ENCODE measurements at places on chromosomes 6 and 20.

DNA sequence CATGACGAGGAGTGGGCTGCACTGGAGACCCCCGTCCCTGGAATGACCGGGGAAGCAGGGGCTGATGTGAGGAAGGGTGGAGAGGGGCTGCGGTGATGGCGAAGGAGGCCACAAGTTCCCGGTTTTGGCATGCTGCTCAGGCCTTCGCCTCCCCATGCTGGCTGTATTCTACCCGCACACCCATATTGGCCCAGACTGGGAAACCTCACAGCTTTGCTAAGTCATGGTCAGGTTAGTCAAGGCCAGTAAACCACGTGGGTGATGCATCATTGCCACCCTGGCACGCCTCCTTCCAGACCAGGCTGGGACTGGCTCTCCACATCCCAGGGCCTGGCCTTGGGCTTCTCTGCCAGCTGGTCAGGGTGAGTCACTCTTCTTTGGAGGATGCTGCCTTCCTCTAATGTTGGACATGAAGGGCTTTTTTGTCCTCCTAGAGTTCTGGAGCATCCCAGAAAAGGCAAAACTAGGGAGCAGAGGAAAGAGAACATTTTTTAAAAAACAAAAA lies 53.8 kb downstream of the PCNA start:
- peak; percentile 61 for DNase-seq

- DNase-seq: no peak
These were observed 9.2 kb downstream of the KCNG1 start for GRCh38 chr20:51013577-51014330.

DNA sequence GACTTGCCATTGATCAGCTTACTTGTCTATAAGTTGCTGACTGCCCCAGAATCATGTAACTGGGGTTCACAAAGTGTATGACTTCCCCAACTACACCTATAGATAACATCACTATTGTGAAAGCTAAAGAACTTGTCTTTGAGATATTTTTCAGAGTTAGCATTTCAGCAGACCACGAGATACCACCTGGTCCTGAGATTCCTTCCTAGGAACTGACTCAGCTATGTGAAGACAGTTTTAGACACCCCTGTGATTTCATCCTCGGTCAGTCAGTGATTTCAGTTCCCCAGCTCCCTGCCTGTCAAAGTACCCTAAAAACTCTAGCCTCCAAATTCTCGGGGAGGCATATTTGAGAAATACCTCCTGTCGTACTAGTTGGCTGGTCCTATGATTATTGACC lies 62.4 kb downstream of the TXNDC5 start:
- no peak for DNase-seq

- DNase-seq: no peak
These were observed 14.1 kb upstream of the SPDEF start for GRCh38 chr6:34570066-34570833.

DNA sequence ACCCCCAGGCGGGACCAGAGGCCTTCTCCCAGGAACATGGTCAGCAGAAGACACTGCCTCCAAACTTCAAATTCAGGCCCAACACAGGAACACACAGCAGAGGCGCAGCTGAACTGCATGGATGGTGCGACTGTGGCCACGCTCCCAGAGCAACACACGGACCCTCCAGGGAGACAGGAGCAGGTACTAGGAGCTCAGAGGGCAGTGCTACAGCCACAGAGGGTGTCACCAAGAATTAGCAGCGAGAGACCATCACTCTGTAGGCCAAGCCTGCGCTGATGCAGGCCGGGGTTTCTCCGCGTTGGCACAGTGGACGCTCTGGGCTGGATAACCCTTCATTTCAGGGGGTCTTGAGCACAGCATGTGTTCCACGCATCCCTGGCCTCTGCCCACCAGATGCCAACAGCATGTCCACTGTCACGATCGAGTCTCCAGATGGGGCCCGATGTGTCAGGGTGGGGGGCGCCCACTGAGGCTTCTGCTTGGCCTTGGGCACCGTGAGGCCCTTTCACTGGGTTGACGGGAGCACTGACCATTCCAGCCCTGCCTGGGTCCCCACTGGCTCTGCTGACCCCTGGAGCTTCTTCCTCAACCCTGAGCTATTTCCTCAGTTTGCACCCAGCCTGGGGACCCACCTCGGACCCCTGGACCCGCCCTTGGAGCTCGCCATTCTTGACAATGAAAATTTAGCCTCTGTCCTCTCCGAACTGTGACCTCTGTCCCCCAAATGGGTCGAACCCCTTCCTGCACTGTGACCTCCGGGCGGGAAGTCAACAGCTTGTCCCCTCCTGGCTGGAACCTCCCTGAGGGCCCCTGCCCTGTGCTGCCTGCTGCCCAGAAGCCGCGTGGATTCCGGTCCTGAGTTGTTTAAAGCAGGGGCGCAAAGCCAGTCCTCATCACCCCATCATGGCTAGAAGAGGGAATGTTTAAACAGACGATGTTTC lies 239.4 kb downstream of the DLL1 start:
- no peak for DNase-seq

- DNase-seq: no peak
These were observed 141.0 kb upstream of the MLN start for GRCh38 chr6:33944686-33945411.

GRCh38 chr6:106110164-106110826 lies 24.2 kb downstream of the PRDM1 start:
- no peak for DNase-seq

DNA sequence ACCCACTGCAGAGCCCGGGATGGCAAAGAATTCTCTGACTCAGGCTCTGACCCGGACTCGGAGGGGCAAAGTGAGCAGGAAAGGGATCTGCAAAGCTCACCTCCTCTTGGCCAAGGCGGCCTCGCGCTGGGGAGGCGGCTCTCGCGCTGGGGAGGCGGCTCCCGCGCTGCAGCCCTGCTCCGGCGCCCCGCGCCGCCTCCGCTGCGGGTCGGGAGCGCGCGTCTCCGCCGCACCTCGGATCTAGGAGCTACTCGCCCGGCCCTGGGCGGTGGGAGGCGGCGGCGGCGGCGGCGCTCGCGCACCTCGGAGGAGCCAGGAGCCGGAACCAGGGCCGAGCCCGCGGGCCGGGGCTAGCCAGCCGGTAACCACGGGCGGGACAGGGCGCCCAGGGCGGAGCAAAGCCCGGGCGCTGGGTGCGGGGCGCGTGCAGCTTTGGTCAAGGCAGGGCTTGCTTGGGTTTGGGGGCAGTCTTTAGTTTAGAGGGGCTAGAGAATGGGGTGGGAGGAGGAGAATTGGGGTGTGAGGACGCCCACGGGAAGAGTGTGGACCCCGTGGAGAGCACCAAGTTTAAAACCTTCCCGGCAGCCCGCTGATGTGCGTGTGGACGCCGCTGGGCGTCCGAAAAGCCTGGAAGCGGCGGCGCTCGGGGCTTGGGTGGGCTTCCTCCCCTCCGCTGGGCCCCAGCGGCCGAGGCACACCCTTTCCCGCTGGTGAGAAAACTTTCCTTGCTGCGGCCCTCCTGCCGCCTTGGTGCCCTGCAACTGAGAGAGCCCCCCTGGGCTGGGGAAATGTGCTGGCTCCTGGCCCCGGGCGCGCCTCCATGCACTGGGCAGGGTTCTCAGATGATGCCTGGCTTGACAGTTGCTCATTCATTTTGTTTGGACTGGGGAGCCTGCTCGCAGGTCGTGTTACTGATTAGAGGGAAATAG lies at the start of gene MRAP2:
Gene MRAP2, plus strand, starts transcription at position 250 of the 929 bp plus-strand sequence. CDS start 21,547 bp downstream, outside the sequence.
- no peak for DNase-seq

- no peak for DNase-seq
These were observed 45.1 kb downstream of the OGFRL1 start for GRCh38 chr6:71333697-71334096.

- no peak for DNase-seq
These were observed 522.5 kb downstream of the EPM2A start for GRCh38 chr6:145212813-145213212.

DNA sequence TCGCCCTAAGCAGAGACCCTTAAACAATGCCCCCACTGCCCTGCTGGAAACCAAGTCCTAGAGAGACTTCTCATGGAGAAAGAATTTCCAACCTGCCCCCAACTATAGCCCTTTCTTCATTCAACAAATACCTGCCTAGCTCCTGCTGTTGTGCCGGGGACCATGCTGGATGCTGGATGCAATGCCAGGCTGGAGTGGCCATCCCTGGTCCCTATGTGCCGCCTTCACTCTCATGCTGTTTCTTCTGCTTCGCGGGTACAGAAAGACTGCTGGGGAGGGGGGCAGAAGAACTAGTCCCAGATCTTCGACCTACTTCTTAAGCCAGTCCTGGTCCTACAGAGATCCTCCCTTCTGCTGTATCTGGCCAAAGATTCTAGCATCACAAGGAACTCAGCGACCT lies 3.4 kb downstream of the MDGA1 start:
- DNase-seq: no peak

DNA sequence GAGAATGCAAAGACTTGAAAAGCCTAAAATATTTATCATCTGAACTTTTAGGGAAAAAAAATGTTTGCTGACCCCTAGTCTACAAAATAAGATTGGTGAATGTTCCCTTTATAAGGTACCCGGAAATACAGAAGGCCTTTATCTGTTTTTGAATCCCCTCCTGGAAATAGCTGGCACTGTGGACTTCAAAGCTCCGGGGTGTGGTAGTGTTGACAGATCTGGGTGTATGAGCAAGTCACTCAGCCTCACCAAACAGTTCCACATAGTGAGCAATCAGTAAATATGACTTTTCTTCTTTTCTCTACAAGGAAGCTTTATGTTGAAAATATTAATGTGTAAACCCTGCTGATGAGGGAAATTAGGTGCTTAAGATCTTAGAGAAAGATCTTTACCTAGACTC lies 29.2 kb upstream of the HTR1B start:
- DNase-seq: no peak

- no peak for DNase-seq
These were observed 101.3 kb downstream of the MYB start for GRCh38 chr6:135282395-135282794.
